Lung (tissue), 17 donors: ENCODE measurements at places on chromosomes 12 and 14. TPM values are rescaled to one million over a fixed set of nuclear protein-coding genes. Genes with fewer than 3 reads are reported as not detected.

LALBA gene
- total RNA-seq: not detected

CCDC38 gene
- not detected for total RNA-seq

OSGEP gene
- total RNA-seq: 35.5 TPM

GNB3 gene
- total RNA-seq: 3.3 TPM

LBHD2 gene
- not detected for total RNA-seq
